ENCODE measurements at places on chromosomes 5 and 9.

- DNase-seq: peak; percentile 36
These were observed 84.5 kb downstream of the HAPLN1 start for GRCh38 chr5:83636156-83636555.

DNA sequence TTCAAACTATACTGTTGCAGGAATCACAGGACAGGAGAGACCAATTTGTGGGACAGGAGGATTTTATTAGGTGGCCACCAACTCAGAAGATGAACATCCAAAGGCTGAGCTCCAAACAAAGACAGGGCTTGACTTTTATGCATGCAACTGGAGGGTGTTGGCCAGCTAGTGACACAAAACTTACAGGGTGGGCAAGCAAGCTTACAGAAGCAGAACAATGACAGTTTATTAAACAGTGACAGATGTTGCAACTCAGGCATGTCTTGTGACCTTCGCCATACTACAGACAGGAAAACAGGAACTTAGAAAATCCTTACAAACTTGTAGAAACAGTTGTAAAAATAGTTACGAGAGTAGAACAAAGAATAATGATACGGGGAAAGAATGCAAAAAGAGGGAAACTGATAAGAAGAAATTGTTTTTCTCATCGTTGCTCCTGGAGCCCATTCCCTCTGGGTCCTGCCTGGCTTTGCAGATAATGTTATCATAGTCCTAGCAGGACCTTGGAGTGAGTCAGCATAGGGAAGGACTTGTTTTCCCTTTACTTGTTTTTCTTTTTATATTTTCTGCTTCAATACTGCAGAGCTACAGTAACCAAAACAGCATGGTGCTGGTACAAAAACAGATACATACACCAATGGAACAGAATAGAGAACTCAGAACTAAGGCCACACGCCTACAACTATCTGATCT, 2083.0 kb upstream of the ACO1 start:
- DNase-seq: no peak

- peak; percentile 77 for DNase-seq
These were observed 995 bp downstream of the IPPK start for GRCh38 chr9:92668746-92669526.

DNA sequence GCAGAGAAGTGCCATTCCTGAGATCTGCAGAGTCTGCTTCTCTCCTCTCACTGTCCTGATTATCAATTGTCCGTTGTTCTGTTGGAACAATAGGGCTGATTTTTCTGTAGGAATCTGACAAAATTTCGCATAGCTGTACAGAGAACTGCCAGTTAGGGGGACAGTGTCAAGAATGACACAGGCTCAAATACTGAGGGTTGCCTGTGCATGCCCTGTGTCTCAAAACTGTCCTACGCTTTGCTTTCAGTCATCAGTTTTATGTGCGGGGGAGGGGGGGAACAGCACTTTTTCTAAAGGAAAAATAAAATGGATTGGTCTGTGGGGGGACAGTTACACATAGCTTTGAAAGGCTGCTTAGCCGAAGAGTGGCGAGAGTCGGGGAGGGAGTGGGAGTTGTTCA, 248.6 kb downstream of the PDZD2 start:
- no peak for DNase-seq

- no peak for DNase-seq
These were observed 45.6 kb downstream of the USP20 start for GRCh38 chr9:129880654-129881546.

GRCh38 chr5:84163671-84164070, 221.0 kb downstream of the EDIL3 start:
- DNase-seq: no peak

- peak; percentile 58 for DNase-seq
These were observed 1.2 kb downstream of the FBXL17 start for GRCh38 chr5:108380531-108381349.

- DNase-seq: no peak
These were observed 64.2 kb downstream of the COL5A1 start for GRCh38 chr9:134705786-134706185.

- no peak for DNase-seq
These were observed 40.6 kb downstream of the TSPAN17 start for GRCh38 chr5:176687881-176688280.
